ENCODE measurements at places on chromosomes 5 and 9.

DNA sequence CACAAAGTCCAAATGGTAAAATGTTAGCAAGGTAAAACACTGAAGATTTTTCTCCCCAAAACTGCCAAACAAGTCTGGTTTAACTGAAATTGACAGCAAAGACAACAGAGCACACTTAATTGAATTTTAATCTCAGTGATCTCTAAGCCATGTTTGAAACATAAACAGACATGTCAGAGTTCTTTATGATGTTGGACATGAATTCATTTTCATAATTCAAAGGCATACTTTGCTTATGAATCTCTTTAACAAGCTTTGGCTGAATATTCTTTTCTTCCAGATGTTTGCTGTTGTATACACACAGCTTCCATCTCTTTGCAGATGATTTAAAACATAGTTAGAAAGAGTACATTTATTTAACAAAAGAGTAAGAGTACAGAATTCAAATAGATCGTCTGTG is 509.1 kb downstream of the RAB3C start:
- no peak for DNase-seq

- DNase-seq = no peak
Observed at GRCh38 chr9:27549196-27549755, 19.7 kb upstream of the MOB3B start.

DNA sequence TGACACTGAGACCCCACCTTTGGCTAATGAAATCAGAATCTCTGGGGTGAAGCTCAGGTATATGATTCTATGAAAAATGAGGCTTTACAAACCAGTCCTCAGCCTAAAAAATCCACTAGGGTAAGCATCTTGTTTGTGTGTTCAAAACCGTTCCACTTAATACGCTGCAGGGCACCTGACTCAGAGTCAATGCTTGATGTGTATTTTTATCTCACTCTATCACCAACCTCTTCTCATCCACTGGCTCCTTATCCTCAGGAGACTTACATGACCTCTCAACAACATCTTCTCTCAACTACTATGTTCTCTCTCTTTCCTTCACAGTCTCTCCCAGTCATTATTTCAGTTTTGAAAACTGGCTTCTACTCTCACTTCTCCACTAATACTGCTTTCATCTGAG is 153.3 kb upstream of the KCNN2 start:
- no peak for DNase-seq

DNA sequence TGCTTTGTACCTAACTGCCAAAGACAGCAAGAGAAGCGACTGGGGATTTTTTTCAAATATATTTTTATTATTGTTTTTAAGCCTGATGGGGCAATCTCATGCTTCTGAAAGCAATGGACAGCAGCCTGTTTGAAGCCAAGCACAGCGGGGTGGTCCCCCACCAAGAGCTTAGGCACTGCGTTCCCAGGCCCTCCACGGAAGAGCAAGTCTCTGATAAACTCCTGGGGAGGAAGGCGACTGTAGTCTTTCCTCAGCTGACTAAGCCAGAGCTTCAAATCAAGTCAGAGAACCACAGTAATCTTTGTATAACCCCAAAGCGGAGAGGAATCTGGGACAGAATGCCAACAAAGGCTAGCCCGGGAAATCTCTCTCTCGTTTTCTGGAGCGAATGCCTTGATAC is 54.4 kb downstream of the ARSB start:
- DNase-seq = no peak

GRCh38 chr9:130356877-130357584 is 87.7 kb upstream of the ASS1 start:
- no peak for DNase-seq

All from pulmonary artery endothelial cell (primary cell).